ENCODE measurements at places on chromosomes 7 and 10.

- peak; percentile 59 for DNase-seq
Observed at GRCh38 chr10:22086730-22087401, 83.3 kb upstream of the DNAJC1 start.

GRCh38 chr10:76021398-76021797, 590.0 kb downstream of the LRMDA start:
- no peak for DNase-seq

DNA sequence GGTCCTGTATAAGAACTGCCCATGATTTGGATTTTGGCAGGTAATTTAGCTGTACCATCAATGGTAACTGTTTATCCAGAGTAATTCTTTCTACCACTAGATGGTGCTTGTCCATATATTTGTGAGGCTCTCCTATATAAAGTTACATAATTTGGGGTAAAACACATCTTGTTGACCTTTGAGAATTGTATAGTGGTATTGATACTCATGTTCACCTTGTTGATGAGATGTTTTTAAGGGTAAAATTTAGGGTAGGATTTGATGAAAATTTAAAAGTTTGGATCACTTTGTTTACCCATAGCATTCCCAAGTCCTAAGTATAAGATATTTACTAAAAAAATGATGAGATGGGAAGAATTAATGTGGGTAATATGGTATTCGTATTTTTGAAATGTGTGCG, 31.6 kb downstream of the ST7 start:
- DNase-seq: peak; percentile 76

DNA sequence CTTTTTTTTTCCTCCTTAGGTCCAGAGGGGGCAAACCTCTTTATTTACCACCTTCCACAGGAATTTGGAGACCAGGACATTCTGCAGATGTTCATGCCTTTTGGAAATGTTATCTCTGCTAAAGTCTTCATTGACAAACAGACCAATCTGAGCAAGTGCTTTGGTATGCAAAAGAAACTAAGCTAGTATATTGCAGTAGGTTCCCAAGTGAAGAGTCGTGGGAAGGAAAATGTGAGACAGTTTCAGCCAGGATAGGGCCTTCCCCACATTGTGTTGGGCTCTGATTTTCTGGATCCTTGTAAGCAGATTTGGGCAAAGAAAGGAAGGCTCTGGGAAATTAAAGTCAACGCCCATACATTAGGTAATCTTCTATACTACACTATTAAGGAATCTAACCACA, 285.6 kb downstream of the USP6NL start:
- DNase-seq: no peak

DNA sequence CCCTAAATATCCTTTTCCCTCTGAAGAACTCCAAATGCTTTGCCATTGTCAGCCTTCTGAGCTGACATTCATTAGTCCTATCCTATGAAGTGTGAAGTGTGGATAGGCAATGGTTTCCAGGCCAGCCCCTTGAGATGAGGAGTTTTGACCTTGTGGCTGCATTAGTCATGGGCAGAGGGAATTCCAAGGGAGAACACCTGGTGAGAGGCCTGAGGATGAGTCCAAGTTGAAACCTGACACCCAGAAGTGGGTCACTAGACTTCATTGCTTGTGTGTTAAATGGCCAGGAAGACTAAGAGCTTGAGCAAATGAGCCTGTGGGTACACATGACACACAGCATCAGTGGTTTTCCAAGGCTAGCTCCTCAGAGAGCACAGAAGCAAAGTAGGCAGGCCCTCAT, 260.8 kb downstream of the SKAP2 start:
- no peak for DNase-seq

DNA sequence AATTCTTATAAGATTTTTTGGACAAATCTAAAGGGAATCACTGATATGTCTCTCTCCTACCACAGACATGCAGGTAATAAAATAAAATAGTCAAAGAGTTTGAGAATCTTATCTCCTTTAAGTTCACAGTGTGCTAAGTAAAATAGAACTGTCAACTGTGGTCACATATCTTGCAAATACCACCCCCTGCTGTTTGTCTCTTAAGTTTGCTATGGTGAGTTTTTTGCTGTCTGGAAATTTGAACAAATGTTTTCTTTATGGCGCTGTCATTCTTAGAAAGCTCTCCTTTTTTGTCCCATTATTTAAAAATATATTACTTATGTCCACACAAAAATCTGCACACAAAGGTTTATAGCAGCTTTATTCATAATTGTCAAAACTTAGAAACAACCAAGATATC, 19.6 kb downstream of the GIMAP5 start:
- DNase-seq: no peak

GRCh38 chr7:1672851-1673486, 2.9 kb downstream of the ELFN1 start:
- no peak for DNase-seq

DNA sequence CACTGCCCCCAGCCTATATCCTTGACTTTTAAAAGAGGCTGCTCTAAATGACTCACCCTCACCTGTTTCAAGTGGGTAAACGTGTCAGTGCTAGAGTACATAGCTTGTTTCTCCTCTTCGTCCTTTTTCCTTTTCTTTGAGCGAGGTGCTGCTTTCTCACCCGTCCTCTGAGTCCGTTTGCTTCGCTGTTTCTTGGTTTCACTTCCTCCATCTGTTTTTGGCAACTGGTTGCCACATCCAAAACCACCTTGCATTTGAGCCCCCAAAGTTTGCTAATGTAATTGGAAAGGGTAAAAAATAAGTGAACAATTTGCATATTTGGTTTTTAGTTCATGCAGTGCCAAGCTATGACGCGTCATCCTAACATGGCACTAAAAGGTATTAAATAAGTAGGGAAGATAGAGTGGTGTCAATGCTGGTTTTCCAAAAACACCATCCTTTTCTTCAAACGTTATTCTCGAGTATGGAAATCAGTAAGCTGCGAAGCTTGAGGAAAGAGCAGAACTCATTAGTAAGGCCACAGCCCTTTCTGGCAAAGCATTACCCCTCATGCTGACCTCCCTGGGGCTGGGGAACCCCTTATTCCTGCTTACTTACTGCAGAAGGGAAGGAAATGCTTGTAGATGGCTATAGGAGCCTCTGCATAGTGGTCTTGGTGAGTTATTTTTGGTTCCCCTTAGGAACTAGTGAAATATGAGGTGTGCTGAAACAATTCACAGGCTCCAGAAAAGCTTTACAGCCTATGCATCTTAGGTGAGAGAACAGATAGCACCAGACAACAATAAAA, 133.5 kb downstream of the GALNT11 start:
- DNase-seq: no peak

- no peak for DNase-seq
Observed at GRCh38 chr7:95436407-95436806, 1.6 kb upstream of the PON2 start.

- DNase-seq: no peak
Observed at GRCh38 chr10:107986571-107986970, 822.1 kb upstream of the SORCS1 start.

DNA sequence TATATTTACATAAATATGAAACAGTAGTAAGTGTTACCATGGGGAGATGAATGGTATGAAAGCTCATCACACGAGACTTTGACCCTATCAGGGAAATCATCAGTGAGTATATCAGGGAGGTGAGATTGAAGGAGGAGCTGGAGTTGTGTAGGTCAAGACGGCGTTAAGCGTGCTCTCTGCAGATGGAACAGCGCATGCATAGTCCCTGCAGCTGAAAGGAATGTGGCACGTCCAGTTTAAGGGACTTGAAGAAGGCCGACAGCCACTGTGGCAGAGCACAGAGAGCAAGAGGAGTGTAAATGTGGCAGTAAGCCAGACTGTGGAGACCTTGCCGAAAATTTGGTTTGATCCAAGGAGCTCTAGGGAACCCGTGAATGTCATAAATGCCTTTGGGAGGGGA, 38.9 kb downstream of the POU6F2 start:
- DNase-seq: no peak

- DNase-seq: no peak
Observed at GRCh38 chr10:129962872-129963640, 1.0 kb downstream of the EBF3 start.

DNA sequence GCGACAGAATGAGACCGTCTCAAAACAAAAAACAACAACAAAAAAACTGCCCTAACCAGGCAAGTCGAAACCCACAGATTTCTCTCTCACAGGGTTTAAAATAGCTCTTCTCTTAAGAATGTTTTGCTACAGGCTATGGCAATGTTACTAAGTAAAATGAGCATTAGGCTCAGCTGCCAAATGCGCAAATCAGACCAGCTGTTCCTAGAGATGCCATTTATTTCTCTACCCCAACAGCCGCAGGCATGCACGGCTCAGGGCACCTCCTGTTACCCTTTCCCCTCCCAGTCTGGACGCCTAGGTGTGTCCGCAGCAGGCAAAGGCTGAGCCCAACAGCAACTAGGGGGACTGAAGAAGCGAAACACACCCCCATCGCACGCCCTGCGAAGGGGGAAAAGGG, 168.3 kb upstream of the MBL2 start:
- DNase-seq: no peak

DNA sequence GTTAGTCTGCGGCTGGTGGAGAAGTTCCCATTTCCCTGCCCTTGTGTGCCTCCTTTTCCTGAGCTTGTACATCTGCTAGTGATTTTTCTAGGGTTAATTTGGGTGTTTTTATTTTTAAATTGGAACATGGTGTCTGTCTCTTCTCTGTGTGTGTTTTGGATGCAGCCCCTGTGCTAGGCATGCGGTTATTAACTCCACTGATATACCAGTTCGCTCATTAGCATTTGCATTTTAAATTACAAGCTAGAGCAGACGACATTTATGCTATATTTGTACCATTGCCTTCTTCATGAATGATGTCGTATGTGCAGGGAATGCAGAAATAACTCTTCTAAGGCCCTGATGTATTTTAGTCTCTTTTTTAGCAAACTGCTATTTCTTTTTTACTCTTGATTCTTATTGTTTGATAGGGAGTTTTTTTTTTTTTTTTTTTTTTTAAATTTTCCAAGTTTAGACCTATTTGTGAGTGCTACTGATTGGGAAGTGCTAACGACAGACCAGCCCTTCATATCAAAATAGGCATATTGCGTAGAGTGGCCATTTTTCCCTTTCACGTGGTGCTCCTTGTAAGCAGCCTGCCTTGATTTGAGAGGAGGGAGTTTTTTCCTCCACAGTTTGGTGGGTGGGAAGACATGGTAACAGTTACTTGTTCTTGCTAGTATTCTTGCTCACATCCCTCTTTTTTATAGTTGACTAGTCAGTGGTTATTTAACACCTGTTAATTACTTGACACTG, 89.6 kb downstream of the LRRC4 start:
- no peak for DNase-seq

- DNase-seq: no peak
Observed at GRCh38 chr10:122421054-122421625, 33.3 kb upstream of the ARMS2 start.

- no peak for DNase-seq
Observed at GRCh38 chr10:17562614-17563013, 54.6 kb downstream of the HACD1 start.

DNA sequence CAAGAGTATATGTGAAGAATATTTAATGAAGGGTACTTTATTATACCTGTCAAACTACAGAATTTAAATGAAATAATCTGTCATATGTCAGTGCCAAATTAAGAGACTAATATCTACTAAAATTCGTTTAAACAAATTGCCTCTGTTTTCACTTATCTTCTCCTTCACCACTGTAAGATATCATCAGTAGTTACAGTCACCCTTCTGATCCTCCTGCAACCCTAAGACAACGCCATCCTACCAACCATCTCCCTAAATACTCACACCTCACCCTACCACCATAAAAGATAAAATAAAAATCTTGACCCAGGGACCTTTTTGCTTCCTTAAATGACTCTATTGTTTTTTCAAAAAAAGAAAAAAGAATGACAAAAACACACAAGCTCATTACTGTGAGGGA, 20.8 kb downstream of the EZH2 start:
- DNase-seq: no peak

DNA sequence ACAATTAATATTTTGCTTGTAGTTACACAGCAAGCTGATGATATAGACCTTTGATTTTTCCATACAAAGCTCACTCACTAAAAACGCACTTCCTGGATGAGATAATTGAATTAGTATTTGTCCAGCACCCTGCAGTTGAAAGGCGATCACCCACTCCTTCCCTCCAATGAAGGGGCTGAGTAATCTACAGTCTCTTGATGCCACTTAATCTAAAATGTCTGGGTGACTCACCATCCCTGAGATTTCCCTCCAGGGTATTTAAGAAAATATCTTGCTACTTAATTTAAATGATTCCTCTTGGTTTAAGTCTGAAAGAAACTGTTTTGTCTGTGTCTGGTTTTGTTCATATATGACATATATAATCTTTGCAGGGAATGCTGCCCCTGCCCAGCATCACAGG, 515.3 kb downstream of the GRID1 start:
- no peak for DNase-seq

All from NCI-H1694 (cell line).